Stimulated activated CD4-positive, alpha-beta T cell treated with anti-CD3 and anti-CD28 coated beads, Interleukin-15, amount 100 ng/mL, for 24 hours (primary cell): ENCODE measurements at places on chromosomes 16 and 17.

- DNase-seq = no peak
Observed at GRCh38 chr16:67694611-67695010, 24.5 kb downstream of the GFOD2 start.

GRCh38 chr16:76784530-76784929 lies 406.5 kb upstream of the MON1B start:
- DNase-seq = no peak

GRCh38 chr17:42547001-42547461 lies 5.7 kb upstream of the HSD17B1 start:
- DNase-seq = no peak

DNA sequence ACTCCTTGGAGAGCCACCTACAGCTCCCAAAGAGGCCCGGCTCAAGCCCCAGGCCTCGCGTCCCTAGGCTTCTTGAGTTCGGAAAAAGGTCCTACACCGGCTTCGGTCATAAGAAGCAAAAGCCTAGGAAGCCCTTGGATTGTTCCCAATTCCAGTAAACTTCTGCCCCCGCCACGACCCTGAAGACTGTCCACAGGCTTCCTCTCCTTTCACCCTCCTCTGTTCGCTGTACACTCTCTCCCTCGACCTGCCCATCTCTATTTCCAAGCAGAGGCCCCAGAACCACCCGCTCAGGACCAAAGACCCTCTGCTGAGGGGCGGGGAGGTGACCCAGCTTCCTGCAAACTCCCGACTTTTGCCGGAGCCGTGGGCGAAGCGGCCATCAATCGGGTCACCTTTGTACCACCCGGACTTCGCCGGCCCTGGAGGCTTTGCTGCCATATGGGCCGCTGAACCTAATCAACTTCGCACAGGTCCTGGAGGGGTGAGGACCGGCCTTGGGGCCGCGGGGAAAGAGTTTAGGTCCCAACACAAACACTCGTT lies 2.7 kb downstream of the HOXB2 start:
- peak; percentile 40 for DNase-seq

- DNase-seq = peak; percentile 45
Observed at GRCh38 chr16:20675488-20676267, 21.8 kb downstream of the ACSM1 start.

DNA sequence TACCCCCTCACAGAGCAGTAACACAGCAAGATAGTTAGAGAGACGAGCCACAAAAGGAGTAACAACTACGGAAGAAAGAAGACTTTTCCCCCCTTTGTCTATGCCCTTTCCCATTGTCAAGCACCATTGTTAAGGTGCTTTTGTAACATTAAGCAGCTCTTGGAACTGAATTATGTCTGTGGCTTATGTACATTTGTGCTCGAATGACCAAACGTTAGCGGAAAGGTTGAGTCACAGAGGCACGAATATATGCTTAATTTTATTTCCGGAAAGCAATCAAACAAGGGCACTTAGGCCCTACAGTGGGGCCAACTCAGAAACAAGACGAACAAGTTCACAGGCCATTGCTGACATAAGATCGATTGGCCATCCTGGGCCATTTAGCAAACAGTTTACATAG lies 109.5 kb downstream of the ANKFN1 start:
- DNase-seq = no peak

DNA sequence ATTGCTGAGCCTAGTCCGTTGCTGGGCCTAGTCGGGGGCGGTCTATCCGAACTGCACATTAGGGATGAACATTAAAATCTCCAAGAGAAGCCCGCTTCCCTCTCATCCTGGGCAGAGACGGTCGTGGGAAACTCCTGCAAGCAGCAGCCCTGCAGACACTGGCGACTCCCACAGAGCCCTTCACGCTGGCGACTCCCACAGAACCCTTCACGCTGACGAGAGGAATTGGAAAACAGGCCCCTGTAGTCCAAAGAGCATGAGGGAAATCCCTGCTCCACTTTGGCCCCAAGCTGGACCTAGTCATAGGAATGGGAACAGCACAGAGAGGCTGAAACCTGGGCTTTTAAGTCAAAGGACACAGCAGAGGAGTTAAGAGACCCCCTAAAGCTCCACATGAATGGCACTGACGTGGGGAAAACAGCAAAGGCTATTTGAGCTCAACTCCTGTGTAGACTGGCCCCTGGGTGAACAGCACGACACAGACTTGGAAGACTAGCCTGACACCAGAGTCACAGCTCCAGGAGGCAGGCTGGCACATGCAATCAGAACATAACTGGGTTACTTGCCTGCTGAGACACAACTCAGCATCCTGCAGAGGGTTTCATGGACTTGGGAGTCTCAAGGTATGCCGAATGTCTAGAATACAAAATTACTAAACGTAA lies 42.2 kb downstream of the WDR45B start:
- no peak for DNase-seq

DNA sequence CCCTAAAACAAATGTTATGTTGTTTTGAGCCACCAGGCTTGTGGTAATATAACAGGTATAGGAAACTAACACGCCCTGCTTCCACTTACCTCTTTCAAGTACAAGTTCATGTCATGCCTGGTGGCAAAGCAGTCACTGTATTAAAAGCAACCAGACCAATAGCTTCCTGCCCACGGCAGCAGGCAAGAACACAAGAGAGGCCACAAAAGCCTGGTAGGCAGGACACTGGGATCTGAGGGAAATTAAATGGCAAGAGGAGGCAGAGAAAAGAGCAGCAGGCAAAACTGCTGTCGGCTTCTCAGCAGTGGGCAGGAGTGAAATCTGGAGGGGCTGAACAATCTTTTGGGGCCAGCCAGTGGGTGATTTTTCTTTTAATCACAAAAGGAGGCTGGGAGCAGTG lies 2.2 kb downstream of the CYTH1 start:
- peak; percentile 55 for DNase-seq

GRCh38 chr17:50532452-50533024 lies at the start of gene EPN3:
TSS of gene EPN3 (plus strand) at chr17:50532735. CDS start at chr17:50536557, 3,822 bp downstream.
- DNase-seq = no peak

DNA sequence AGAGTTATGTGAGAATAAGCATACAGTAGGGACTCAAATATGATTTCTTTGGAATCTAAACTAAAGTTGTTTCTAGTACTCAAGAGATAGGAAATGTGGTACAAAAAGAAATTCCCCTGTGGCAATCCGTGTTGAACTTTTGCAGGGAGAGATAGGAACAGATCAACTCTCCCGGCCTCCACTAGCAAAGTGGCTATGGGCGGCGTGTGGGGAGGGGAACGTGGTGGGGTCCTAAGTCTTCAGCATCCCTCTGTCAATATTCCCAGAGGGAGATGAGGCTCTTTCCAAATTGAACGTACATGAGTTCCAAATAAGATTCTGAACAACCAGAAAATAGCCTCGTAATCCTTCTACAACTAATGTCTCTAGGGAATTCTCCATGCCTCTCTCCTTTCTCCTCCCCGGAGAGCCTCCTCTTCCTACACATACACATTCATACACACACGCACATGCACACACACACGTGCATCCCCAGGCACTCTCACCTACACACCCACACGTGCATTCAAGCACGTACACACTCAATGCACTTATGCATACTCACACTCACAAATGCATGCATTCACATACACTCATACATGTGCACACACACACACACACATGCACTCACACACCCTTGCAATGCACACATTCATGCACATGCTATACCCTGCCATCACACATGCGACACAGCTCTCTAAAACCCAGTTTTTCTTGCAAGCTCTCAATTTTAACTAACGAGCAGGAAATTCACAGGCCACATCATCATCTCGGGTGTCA lies 244.8 kb downstream of the MAF start:
- no peak for DNase-seq

- DNase-seq = no peak
Observed at GRCh38 chr17:7587420-7588151, 2.3 kb downstream of the SOX15 start.

DNA sequence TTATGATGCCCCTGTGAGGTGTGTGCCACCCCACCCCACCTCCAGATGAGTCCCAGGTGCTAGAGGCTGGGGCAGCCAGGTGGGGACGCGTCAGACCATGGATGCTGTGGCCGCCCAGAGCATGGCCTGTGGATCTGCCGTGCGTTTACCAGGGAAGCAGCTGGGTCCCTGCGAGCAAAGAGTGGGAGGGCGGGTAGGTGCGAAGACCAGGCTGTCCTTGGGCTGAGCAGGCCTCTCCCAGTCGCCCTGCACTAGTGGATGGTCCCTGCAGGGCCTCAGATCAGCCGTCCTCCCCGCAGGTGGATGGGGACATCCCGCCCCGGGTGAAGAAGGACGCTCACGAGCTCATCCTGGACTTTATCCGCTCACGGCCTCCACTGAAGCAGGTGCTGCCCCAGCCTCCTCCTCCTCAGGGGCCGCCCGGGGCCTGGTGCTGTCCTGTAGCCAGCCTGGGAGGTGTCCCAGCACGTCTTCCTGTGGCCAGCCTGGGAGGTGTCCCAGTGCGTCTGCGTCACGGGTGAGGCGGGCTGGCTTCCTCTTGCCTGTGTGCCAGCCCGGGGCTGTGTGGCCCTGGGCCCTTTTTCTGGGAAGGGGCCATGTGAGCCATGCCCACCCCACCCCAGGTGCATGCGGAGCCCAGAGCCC lies 18.0 kb upstream of the TCF25 start:
- DNase-seq = no peak

GRCh38 chr16:14464192-14464591 lies 165.9 kb downstream of the PARN start:
- no peak for DNase-seq

DNA sequence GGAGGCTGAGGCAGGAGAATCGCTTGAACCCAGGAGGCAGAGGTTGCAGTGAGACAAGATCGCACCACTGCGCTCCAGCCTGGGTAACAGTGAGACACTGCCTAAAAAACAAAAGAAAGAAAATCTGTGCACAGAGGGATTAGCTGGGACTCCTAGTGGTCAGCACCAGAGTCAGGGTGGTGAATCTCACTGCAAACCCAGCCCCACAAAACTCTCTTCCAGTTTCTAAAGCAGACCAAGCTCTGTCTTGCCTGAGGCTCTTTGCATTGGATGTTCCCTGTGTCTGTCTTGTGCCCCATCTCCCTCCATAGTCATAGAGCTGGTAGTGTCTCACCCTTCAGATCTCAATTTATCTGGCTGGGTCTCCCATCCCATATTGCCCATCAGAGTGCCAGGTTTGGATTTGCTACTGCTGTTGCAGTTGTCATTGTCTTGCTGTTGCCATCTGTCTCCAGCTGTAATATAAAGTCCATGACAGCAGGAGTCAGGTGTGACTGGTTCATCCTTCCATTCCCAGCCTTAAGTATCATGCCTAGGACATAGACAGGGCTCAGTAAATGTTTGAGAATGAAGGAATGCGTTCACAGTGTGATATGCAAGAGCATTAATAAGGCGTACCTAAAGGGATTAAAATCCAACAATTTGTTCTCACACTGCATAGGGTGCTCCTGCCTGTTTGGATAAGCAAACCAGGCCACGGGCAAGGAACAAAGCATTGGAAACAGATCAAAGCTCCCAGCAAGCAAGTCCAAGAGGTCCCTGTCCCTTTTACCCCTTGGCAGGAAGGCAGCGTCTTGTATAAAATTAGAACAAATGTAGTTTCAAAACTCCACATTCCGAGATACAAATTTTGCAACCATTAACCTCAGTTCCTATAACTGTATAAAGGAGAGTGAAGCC lies 614.6 kb upstream of the CDH5 start:
- DNase-seq = no peak

- no peak for DNase-seq
Observed at GRCh38 chr17:63282455-63282854, 163.7 kb downstream of the CYB561 start.

GRCh38 chr17:57051886-57052361 lies 33.1 kb upstream of the AKAP1 start:
- DNase-seq = no peak

- no peak for DNase-seq
Observed at GRCh38 chr17:34578656-34579016, 746 bp upstream of the TMEM132E start.

- no peak for DNase-seq
Observed at GRCh38 chr16:70688246-70688742, 2.4 kb upstream of the MTSS2 start.

DNA sequence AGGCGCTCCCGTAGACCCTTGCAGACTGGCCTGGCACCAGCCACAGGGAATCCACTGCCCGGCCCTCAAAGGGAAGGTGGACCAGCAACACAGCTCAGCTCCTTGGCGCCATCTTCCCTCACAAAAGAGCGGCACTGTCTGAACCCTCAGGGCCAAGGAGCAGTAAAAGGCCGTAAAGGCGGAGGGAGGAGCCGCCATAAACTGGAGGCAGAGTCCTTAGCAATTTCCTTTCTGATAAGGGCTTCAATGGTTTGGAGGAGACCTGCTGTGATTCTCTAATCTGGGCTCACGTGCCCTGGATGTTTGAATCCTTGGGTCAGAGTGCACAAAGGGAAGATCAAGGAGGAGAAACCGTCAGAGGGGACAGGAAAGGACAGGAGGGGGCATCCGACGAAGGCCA lies 15.5 kb upstream of the AXIN2 start:
- DNase-seq = no peak

GRCh38 chr16:76931186-76931585 lies 259.8 kb upstream of the MON1B start:
- no peak for DNase-seq

DNA sequence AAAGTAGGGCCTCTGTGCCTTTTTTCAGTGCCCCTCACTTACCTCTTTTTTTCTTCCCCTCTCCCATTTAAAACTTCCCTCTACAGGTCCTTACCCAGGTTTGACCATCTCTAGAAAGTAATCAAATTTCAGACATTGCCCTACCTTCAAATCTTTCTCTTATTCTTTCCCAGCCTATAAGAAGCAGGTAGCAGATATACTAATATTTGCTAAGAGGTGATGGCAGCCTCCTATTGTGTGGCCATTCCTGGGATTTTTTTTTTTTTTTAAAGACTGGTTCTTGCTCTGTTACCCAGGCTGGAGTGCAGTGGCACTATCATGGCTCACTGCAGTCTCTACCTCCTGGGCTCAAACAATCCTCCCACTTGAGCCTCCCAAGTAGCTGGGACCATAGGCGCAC lies 111.1 kb upstream of the HAS3 start:
- DNase-seq = no peak

DNA sequence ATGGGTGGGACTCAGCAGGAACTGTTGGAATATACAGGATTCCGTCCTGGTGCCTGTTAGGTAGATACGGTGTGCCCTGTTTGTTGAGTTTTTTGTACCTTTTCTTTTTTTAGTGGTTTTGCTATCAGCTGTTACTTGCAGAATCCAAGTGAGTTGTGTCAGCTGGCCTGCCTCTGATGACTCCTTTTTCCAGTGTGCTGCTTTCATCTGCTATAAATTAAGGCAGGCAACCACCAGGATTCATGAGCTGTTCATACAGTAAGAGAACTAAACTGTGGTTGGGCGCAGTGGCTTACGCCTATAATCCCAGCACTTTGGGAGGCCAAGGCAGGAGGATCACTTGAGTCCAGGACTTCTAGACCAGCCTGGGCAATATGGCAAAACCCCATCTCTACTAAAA lies 79.9 kb downstream of the WNT3 start:
- no peak for DNase-seq

GRCh38 chr17:71127416-71127815 lies 958.1 kb downstream of the KCNJ2 start:
- DNase-seq = no peak
